Activated naive CD4-positive, alpha-beta T cell (primary cell): ENCODE measurements at places on chromosomes 7 and 10.

GRCh38 chr10:11373717-11374171 lies 237.7 kb downstream of the USP6NL start:
- DNase-seq, result no peak

- no peak for DNase-seq
Observed at GRCh38 chr7:130415006-130415405, 25.8 kb downstream of the CEP41 start.

GRCh38 chr7:88280801-88281200 lies 25.9 kb downstream of the STEAP4 start:
- DNase-seq, result no peak

DNA sequence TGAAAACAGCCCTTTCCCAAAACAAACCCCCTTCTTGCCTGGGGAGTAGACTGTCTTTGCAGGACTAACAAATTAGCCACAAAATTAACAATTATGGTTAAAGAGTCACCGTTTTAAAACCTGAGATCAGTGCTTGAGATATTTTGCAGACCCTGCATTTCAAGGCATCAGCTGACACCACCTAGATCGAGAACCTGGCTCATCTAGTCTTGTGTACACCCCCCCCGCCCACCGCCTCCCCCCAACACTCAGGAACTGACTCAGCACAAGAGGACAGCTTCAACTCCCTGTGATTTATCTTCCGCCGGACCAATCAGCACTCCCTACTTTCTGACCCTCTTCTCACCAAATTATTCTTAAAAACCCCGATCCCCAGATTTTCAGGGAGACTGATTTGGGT lies 737.1 kb downstream of the PHTF2 start:
- DNase-seq, result no peak
